Stimulated activated CD4-positive, alpha-beta T cell treated with anti-CD3 and anti-CD28 coated beads, Interleukin-4, amount 100 ng/mL, for 4 hours (primary cell): ENCODE measurements at places on chromosomes 5 and 9.

DNA sequence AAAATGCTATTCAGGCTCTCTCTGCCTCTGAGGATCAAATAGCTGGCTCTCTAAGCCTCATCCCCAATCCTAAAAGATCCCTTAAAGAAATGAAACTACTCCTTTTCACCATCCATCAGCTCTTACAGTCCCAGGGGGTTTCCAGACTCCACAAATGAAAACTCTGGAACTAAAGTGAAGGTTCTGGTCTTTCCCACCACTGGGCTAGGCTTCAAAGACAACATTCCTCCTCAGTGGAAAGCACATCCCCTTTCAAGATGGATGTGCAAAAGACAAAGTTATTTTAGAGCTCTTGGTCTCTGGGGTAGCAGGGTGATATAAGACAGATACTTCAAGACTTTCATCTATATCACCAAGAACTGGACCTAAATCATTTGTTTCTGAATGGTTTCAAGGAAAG is 106.9 kb downstream of the DCP2 start:
- DNase-seq, result no peak

GRCh38 chr5:63686938-63687337 is 275.3 kb downstream of the HTR1A start:
- DNase-seq, result no peak

GRCh38 chr5:137370096-137371071 is 128.7 kb downstream of the SPOCK1 start:
- DNase-seq, result no peak

- no peak for DNase-seq
Measured at GRCh38 chr9:75604661-75605060, 285.8 kb upstream of the PCSK5 start.

- no peak for DNase-seq
Measured at GRCh38 chr9:95771556-95772246, 103.8 kb upstream of the ERCC6L2 start.
